SK-MEL-5 (cell line): ENCODE measurements at places on chromosomes 5 and 9. TPM values are rescaled to one million over a fixed set of nuclear protein-coding genes. Genes with fewer than 3 reads are reported as not detected.

DNA sequence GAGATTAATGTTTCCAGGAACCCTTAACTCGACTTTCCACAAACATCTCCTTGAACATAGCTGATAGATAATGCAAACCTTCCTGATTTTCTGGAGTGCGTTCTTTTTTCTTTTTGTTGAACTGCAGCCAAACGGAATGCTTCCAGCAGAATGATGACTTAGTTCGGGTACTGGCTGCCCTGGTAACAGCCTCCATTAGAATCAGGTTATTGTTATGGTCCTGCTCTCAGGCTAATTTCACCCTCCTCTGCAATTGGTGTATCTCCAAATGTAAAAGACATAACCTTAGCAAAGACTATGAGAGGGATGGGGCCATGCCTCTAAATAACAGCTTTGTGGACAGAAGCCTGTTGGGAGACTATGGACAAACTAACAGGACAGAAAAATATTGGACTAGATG lies 116.5 kb downstream of the PDE4D start:
- no peak for DNase-seq

The CDH9 gene
- total RNA-seq = not detected in 2 replicates

The PCDH1 gene
- total RNA-seq = 1.3 and 2.7 TPM in 2 replicates

The ZNF169 gene
- 3.5 and 6.3 TPM in 2 replicates for total RNA-seq
